ENCODE measurements at places on chromosomes 2 and 18.

GRCh38 chr2:60830991-60831390 lies 50.4 kb upstream of the REL start:
- no peak for DNase-seq

DNA sequence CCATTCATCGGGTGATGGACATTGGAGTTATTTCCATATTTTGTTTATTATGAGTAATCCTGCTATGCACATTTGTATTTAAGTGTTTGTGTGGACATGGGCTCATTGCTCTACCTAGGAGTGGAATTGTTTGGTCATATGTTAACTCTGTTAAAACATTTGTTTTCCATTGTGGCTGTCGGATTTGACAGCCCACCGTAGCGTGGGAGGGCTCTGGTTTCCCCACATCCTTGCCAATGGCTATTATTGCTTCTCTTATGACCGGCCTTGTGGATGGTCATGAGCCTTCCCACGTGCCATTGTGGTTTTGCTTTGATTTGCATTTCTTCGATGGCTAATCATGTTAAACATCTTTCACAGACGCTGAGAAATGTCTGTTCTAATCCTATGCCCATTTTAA lies 92.0 kb downstream of the ZNF236 start:
- DNase-seq = no peak

DNA sequence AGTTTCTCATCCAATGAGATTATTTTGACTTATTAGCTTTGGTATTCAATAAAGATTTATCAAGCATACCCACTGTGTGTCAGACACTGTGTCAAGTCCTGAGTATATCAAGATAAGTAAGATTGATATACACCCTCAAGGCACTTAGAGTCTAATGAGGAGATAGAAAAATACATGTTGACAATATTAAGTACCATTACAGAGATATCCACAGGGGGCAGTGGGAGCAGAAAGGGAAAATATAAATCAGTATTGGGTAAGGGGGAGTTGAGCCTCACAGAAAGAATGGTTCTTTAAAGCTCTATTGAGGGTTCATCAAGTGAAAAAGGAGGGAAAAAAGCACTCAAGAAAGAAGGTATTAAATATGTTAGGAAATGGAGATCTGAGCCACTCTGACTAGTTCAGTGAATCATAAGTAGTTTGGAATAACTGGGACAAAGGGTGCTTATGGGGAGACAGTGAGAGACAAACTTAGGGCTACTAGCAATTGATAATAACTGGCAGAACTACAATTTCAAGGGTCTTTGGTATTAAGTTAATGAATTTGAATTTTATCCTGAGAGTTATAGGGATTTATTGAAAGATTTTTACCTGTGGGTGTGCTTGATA lies 45.5 kb upstream of the SLC8A1 start:
- DNase-seq = no peak

DNA sequence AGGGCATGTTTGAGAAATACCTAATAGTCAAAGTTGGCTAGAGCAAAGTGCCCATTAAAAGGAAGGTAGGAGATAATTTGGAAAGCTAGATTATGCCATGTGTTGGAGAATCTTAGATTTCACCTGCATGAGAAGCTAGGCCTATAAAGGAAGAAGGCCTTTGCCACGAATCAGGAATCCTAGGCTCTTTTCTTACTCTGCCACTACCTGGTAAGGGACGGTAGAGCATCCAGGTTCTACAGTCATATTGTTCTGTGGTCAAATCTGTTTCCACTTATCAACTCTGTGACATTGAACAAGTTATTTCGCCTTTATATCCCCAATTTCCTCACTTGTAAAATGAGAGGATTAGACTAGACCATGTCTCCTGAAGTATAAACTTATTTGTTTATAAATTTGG lies 3.6 kb upstream of the KCNJ3 start:
- no peak for DNase-seq

- no peak for DNase-seq
Measured at GRCh38 chr18:11883153-11883552, 25.0 kb downstream of the MPPE1 start.

- no peak for DNase-seq
Measured at GRCh38 chr2:12778369-12778768, 61.6 kb downstream of the TRIB2 start.

- DNase-seq = no peak
Measured at GRCh38 chr2:215727507-215728503, 285.5 kb downstream of the MREG start.

DNA sequence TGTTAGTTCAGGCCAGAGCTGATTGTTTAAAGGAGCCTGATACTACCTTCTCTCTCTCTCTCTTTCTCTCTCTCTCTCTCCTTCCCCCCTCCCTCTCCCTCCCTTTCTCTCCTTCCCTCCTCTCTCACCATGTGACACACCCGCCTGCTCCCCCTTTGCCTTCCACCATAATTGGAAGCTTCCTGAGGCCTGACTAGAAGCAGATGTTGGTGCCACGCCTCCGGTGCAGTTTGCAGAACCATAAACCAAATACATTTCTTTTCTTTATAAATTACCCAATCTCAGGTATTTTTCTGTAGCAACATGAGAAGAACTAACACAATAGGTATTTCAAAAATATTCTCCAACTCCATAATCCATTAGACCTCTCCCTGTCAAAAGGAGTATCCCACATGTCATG lies 62.4 kb downstream of the ANKRD62 start:
- DNase-seq = no peak

DNA sequence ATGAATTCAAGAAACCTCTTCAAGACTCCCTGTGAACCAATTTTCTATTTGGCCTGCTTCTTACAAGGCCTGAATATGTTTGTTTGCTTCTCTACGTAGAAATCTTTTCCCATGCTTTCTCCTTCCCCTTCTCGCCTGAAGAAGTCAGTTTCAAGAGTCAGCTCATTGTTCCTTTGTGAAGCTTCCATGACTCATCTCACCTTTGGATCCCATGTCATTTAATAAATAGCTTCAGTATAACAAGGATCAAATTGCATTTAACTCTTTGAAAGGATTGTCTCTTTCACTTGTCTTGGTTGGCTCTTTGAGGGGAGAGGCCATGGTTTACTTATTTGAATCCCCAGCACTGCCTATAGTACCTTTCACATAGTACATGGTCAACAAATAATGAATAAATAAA lies 28.4 kb downstream of the CPS1 start:
- DNase-seq = no peak

DNA sequence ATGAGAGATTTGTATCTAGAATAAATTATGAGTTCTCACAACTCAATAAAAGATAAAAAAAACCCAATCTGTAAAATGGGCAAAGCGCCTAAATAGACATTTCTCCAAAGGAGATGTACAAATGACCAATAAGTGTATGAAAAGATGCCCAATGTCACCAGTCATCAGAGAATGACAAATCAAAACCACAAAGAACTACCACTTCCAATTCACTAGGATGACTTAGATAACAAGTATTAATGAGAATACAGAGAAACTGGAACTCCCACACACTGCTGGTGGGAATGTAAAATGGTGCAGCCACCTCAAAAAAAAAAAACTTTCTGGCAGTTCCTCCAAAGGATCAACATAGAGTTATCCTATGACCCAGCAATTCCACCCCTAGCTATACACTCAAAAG lies 17.4 kb upstream of the COL6A3 start:
- DNase-seq = no peak

- DNase-seq = peak; percentile 96
Measured at GRCh38 chr2:66432801-66433694, 1.9 kb upstream of the MEIS1 start.

DNA sequence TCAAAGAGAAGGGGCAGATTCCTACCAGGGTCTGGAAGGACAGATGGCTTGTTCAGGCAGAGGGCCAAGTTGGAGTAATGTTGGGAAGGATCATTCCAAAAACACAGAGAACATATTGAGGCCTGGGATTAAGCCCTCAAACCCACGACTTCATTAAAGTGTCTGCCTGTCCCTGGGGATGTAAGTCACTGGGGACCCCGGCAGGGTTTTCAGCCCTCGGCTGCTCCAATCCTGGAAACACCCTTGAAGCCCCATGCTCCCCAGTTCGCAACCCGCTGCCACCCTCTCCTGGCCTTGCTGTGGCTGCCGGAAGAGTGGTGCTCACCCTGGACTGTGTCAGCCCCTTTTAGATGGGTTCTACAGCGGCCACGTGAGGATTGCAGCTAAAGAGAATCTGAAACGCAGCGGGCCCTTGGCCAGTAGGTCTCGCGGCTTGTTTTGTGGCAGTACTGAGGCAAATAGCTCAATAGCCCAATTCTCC lies 79.9 kb downstream of the EPAS1 start:
- peak; percentile 55 for DNase-seq

DNA sequence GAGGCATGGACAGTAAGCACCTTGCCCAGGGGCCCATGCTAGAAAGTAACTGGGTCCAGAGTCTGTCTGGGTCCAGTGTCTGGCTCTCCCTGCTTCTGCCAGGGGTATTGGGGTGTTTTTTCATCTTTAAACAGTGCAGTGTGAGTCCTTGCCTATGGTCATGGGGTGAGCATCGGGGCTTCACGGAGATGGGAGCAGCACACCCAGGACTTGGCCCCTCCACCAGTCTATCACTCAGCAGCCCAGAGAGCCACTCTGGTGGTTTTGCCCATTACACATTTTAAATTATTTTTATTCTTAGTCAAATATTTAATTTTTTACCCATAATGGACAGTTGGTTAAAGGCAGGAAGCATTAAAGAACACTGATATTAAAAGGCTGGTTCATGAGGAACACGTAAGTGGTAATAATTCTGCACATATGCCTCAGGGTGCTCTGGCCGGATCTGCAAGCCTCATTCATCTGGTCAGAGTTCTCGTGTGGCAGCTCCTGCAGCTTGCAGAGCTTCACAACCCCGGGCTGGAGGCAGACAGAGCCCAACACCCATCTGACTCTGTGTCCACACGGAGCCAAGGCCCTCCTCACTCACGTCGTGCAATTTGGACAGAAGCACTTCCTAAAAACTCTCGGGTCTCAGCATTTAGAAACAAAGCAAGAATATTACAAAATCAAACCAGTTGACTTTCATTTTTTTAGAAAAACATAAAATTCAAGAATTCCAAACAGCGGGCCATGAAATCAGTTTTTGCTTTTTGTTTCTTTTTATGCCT lies 204.1 kb downstream of the CTIF start:
- no peak for DNase-seq

- no peak for DNase-seq
Measured at GRCh38 chr2:161005170-161005569, 155.1 kb upstream of the TANK start.

DNA sequence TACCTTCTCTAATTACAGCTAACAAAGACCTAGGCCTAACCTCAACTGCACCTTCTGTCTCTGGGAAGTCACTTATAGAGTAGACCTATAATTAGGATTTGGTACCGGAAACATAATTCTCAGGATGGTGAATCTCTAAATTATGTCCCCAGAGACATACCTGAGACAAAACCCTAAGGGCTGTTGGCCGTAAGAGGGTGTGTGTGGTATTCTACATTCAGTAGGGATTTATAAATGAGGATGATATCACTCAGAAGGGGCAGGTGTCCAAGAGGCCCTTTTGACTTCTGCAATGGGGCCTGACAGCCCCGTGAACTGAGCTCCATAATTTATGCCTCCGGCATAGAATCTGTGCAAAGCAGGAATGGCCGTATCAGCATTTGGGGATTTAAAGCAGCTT lies 13.5 kb upstream of the DARS1 start:
- DNase-seq = no peak

DNA sequence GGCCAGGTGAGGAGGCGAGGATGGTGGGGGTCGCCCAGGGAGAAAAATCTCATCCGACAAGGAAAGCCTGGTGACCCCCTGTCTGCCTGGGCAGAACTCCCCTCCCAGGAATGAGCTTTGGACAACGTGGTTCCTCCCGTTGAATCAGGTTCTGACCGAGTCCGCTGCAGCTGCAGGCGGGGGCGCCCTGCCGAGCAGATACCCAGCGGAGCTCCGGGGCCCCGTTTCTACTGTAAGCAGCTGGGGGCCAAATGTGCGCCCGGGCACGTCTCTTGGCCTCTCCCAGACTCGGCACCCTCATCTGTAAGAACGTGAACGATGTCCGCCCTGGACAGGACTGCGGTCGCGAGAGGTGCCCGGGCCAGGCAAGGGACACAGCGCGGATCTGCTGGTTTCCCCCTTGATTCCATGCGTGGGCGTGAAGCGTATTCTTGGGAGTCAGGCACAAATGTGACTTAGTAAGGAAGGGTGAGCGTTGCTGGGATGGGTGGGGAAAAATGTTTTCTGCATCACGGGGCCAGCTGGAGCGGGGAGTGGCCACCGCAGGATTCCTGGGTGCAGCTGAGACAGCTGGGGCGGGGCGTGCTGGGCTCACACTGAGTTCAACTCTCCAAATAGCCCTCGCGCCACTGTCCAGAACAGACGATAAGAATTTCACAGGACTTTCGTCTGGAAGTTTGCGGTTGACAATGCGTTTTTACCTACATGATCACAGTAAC lies 20.2 kb upstream of the TUBB6 start:
- peak; percentile 77 for DNase-seq

DNA sequence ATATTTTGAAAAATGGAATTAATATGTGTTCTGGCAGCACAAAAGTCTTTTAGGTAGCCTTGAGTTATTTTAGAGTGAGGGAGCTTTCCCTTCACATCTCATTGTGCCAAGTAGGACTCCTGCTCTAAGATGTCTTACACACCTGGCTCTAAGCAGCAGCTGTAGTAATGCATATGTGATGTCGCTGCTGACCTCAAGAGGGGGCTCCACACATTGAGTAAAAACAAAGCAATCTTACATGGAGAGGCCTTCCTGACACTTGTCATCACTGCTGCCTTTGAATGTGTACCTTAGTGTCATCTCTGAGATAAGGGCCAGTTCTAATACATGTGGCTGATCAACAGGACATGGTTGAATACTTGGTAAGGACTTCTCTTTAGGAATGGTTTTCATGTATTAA lies 75.8 kb downstream of the ACTR3 start:
- peak; percentile 73 for DNase-seq

- DNase-seq = no peak
Measured at GRCh38 chr18:22557168-22557941, 139.6 kb upstream of the CTAGE1 start.

- peak; percentile 74 for DNase-seq
Measured at GRCh38 chr2:215452725-215453124, 16.9 kb upstream of the FN1 start.

DNA sequence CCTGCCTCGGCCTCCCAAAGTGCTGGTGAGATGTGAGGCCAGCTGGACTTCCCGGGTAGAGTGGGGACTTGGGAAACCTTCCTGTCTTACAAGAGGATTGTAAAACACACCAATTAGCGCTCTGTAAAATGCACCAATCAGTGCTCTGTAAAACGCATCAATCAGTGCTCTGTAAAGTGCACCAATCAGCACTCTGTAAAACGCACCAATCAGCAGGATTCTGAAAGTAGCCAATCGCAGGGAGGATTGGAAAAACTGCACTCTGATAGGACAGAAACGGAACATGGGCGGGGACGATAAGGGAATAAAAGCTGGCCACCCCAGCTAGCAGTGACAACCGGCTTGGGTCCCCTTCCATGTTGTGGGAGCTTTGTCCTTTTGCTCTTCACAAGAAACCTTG lies 19.0 kb downstream of the RNF125 start:
- DNase-seq = no peak

DNA sequence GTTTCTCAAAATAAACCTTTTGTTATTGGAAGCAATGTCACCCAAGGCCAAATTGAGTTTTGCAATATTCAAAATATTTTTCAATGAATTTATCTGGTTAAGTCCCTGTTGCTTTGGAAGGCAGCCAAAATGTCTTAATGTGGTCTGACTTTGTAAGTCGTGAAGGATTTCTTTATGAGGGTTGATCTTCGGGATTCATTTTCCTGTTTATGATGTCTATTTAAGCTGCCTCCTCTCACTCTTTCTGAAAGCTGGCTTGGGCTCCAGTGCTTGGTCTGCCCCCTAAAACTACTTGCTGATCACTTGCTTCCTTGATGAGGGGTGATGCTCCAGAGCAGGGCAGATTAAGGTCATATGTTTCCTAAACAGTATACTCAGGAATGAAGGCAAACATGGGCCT lies 141.1 kb downstream of the ANTXR1 start:
- no peak for DNase-seq

- DNase-seq = peak; percentile 79
Measured at GRCh38 chr2:65075605-65076344, 19.6 kb downstream of the CEP68 start.

Measured in endodermal cell (in vitro differentiated cells).